ENCODE measurements at places on chromosomes 7 and 10.

DNA sequence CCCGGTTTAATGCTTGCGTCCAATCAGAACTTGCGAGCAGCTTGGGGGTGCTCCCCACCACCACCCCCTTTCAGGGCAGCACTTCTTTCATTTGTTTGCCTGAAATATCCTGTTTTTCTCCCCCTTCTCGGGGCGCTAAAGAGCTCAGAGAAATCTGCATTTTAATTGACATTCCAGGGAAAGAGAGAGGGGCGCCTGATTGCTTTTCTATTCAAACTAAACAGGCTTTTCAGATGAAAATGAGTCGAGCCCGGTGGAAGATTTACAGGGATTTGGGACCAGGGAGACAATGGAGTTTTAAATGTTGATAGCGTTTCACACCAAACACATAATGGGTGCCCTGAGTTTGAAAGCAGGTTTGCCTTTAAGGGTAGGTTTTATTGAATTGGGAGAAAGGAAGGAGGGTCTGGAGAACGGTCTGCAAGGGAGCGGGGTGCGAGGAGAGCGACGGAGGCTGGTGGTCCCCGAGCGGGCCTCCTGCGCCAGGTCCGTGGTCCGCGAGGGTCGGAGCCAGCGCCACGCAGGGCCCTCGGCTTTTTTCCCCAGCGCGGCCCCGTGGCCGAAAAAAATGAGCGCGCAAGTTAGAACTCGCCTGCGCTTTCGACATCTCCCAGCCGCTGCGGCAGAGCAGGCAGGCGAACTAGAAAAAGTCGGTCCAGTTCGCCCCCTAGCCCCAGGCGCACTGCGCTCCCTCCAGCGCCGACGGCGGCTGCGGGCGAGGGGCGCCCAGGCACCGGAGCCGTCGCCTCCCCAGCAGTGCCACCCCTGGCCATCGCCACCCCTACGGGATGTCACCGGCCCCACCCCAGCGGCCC lies 1.3 kb downstream of the FGFR2 start:
- DNase-seq, result no peak

DNA sequence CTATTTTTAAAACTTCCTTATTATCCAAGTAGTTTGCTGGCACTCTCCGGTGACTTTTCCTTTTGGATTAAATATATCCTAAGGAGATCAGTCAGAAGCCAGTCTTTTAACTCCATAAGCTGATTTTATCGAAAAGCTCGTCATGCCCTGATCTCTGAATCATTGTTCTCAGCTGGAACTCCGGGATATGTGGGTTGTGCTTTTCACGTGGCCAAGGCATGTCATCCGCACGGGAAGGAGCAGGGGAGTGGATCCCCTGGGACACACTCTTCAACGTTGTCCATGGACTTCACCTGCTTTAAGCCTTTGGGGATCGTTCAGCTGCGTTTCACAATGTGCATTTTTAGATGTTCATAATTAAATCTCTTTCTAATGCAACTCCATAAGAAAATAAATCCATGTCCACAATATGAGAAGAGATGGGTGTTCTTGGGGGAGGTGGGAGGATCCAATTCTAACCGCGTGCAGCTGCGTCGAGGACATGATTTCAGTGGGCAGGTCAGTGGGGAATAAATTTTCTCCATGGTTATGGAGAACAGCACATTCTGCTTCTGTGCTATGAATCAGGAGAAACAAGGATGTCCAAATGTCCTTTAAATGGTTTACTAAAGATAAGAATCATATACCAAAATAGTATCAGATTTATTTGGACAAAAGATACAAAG lies 229.5 kb upstream of the ADARB2 start:
- no peak for DNase-seq

DNA sequence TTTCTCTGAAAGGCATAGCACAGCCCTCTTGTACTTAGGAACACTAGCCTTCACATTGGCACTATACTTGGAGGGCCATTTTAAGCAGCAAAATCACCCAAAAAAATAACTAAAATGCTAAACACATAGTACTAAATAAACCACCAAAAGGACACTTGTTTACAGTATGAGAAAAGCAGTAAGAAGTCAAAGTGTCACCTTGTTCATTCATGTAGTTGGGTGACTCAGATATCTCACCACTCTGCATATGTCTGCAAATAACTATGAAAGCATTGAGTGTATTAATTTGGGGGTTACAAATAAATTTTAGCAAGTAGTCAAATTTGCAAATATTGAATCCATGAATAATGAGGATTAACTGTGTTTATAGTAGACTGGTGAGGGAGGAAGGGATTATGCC lies 107.6 kb downstream of the ELAPOR2 start:
- no peak for DNase-seq

GRCh38 chr10:66877361-66877760 lies 48.5 kb upstream of the LRRTM3 start:
- no peak for DNase-seq

DNA sequence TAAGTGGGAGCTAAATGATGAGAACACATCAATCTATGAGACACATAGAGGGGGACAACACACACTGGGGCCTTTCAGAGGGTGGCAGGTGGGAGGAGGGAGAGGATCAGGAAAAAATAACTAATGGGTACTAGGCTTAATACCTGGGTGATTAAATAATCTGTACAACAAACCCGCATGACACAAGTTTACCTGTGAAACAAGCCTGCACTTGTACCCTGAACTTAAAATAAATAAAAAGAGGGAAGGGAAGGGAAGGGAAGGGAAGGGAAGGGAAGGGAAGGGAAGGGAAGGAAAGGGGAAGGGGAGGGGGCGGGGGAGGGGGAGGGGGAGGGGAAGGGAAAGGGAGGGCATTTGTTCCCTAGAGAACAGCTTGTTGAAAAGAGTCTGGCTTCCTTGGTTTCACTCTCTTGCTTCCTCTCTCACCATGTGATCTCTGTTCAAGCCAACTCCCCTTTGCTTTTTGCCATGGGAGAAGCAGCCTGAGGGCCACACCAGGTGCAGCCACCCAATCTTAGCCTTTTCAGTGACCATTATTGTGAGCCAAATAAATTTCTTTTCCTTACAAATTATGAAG lies 57.7 kb downstream of the FAM13C start:
- no peak for DNase-seq

DNA sequence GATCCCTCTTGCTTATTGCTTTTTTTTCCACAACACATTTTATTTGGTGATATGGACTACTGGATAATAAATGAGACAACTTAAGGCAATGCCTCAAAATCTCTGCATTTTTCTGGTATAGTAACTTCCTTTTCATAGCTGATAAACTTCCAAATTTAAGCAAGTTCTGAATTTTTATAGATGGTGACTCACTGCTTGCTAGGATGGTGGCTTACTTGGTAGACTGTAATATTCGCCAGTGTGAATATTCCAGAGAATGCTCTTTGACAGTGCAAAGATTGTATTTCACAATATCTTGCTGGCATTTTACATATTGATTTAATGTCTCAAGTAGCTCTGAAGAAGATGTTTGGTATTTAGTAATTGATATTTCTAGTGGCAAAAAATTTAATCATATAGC lies 472.4 kb downstream of the TFEC start:
- no peak for DNase-seq

DNA sequence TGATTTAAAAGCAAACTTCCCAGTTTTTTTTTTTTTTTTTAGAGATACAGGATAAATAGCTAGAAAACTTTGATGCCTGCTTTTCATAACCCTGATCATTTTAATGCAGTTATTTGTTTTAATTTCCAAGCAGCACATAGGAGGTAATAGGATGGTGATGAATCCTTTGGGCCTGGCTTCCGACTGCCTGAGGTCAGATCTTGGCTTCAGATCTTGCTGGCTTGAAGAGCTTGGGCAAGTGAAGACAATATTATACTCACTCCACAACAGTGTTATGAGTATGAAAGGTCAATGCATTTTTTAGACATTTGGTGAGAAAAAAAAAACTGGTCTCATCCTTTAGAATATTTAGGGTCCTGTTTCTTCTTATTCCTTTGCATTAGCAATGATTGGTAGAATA lies 124.8 kb upstream of the PRKCQ start:
- no peak for DNase-seq

DNA sequence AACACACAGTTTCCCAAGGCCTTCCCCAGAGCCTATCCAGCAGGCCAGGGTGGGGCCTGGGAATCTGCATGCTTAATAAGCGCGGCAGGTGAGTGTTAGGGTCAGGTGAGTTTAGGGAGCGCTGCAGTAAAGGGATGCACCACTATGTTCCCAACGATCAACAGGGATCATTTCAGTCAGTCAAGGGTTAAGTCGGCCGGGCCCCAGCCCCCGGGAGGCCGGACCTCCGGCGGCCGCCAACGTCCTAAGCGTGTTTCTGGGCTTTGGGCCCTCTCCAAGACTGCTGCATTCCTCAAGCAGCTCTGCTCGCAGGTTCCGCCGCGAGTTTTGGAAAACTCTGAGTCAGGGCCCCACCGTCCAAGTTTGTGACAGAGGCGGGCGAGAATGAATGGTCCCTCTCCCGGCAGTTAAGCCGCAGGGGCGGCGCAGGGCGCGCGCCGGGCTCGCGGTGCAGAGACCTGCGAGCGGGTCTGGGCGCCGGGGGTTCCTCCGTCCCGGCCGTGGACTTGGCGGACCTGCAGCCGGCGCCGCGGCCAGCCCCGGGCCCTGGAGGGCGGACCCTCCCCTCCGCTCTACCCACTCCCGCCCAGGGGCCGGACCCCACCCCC lies 81.6 kb downstream of the ARHGAP22 start:
- no peak for DNase-seq

- DNase-seq, result no peak
These were observed 76.7 kb downstream of the CCNY start for GRCh38 chr10:35412900-35413491.

DNA sequence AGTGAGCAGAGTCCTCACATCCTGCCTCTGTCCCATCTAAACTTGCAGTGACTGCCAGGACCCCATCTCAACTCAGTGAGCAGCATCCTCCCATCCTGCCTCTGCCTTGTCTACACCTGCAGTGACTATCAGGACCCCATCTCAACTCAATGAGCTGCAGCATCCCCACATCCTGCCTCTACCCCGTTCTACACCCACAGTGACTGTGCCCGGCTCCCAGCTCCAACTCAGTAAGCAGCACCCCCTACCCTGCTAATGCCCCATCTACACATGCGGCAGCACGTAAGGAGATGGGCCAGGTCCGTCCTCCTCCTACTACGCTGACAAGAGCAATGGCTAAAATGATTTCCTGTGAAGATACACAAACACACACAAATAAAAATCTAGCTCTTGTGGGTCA lies 65.5 kb downstream of the TNS3 start:
- DNase-seq, result no peak

GRCh38 chr10:36640626-36641025 lies 484.8 kb upstream of the ANKRD30A start:
- DNase-seq, result no peak

DNA sequence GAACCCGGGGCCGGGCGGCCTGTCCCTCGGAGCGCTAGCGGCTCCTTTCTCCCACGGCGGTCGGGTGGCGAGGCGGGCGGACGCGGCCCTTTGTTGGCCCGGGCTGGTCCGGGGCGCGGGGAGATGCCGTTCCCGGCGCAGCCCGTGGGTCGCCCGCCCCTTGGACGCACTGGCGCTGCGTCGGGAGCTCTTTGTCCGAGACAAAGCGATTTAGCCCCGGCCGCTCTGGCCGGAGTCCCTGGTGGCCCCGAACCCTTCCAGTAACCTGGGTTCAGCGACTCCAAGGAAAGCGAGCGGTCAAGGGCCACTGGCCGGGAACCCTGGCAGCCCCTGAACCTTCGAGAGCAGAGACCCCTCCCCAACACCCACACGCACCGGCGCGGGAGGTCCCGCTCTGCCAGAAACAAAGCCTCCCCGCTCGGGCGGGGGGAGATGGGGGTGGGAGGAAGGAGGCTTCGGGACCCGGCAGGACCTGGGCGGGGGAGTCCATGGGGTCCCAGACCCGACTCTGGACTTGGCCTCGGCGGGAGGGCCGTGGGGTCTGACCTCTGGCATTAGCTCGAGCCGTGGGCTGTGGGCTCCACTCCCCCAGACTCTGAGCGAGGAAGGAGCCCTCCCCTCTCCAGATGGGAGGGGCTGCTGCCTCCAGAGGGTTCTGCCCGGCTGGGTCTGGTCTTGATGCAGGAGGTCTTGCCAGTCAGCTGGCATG lies 836 bp downstream of the DPYSL4 start:
- no peak for DNase-seq

DNA sequence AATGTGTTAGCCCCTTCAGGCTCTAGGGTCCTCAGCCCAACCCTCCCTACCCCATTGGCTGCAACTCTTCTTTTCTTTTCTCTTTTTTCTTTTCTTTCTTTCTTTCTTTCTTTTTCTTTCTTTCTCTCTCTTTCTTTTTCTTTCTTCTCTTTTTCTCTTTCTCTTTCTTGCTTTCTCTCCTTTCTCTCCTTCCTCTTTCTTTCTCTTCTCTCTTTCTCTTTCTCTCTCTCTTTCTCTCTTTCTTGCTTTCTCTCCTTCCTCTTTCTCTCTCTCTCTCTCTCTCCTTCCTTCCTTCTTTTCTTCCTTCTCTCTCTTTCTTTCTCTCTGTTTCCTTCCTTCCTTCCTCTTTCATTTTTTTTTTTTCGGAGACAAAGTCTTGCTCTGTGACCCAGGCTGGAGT lies 458.9 kb downstream of the TYW1 start:
- no peak for DNase-seq
